ENCODE measurements at places on chromosomes 11 and 22. TPM values are rescaled to one million over a fixed set of nuclear protein-coding genes. Genes with fewer than 3 reads are reported as not detected.

The C11orf65 gene
- total RNA-seq: 1.5 TPM

GRCh38 chr11:89495951-89496350 lies 4.8 kb upstream of the NOX4 start:
- no peak for DNase-seq

The LIF gene
- total RNA-seq: 2.6 TPM

The GLB1L2 gene
- 13.4 TPM for total RNA-seq

DNA sequence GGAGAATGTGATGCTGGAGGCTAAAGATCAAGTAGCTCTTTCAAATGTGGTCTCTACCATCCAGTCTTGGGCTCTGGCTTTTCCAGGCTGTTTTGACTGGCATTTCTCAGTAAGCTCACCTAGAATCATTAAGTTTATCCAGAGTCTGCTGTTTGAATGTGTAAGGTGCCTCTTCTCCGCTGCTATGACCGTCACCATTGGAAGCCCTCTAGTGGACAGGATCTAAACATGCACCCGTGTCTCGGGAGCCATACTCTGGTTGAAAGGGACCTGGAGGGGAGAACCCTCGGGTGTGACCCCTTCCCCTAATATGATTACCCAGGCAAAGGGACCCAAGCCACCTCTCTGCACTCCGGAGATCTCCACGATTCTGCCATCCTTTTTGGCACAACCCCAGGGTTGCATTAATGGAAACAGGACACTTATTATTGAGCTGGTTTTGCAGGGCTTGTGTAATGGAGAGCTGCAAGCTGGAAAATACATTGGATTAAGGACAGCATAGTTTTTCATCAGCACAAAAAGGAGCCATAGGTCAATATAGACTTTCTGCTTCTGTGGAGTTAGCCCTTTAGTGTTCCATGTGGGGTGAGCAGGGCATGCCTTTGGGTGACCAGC lies 191.0 kb upstream of the LARGE1 start:
- peak; percentile 13 for DNase-seq

- DNase-seq: no peak
Measured at GRCh38 chr22:32765132-32765618, 36.3 kb upstream of the TIMP3 start.

GRCh38 chr11:5655474-5655873 lies 29.4 kb downstream of the TRIM5 start:
- DNase-seq: no peak

The KLHL35 gene
- total RNA-seq: 2.5 TPM

GRCh38 chr11:14687456-14687855 lies 43.9 kb downstream of the PDE3B start:
- no peak for DNase-seq

DNA sequence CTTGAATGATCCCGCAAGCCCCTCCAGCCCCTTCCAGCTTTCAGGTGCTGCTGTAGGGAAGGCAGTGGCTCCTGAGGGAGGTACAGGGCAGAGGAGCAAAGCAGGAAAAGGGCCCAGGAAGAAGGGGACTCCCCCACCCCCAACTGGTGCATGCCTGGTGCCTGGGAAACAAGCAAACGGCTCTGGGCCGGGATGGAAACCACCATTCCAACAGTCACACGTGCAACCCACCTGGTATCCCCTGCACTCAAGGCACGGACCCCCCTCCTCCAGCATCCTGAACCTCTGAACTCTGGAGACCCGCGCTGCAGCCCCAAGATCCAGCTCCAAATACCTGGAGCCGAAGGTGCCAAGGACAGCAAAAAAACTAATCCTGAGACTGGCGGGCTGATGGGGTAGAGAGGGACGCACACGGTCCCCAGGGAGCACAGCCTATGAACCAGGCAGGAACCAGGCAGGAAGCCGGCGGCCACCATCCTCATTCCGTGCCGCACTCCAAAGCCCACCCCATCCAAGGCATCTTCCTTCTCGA lies 537 bp downstream of the SCN4B start:
- DNase-seq: no peak

GRCh38 chr22:33741025-33741424 lies 179.3 kb downstream of the LARGE1 start:
- no peak for DNase-seq

GRCh38 chr11:30725645-30726195 lies 139.6 kb upstream of the MPPED2 start:
- DNase-seq: no peak

GRCh38 chr22:44586999-44587736 lies 89.1 kb upstream of the RTL6 start:
- no peak for DNase-seq

The TSKU gene
- total RNA-seq: 102 TPM

DNA sequence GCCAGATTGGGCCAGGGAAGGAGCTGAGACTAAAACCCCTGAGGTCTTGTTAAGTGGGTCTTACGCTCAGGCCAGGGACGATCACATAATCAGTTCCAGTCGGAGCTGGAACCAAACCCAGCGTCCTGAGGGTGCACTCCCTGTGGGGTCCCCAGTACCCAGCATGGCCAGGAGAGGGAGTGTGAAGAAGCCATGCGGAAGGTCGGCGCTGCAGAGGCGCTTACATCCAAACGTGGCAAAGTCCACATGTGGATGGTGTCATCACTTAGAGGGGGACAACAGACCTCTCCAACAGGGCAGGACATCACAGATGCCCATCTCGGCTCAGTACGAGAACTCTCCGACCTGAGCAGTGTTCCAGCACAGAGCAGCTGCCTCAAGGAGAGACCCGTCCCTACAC lies 8.3 kb downstream of the ATP5MGL start:
- DNase-seq: no peak

DNA sequence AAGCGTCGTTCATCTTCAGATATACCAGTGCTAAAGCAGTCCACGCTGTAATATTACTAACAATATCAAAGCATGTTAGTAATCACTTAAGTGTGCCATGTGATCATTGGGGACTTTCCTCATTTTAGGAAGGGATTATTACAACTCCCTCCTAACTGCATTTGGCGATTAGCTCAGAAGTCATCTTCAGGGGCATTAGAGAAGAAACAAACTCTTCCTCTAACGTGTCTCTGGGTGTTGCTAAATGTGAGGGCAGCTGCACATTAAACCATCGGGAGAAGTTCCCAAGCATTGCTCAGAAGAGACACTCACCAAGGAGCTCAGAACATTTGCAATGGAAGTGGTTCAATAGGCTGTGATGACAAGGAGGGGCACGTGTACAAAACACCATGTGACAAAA lies 17.2 kb downstream of the TESMIN start:
- DNase-seq: no peak

DNA sequence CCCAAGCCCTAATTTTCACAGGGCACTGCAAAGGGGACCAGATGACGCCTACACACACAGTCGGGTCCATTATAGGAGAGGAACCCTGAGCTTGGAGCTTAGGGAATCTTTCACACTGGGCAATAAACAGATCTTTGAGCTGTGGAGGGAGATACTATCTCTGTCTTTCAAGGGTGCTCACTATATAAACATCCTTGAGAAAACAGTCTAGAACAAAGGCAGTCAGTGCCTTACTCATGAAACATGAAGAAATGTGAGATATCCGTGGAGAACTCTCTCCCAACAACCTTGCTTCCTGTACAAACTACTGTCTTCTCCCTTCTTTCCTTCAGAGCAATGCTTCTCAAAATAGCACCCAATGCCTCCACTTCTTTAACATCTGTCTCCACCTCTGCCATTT lies 109.0 kb upstream of the APOA1 start:
- no peak for DNase-seq

The AKIP1 gene
- 29.6 TPM for total RNA-seq

DNA sequence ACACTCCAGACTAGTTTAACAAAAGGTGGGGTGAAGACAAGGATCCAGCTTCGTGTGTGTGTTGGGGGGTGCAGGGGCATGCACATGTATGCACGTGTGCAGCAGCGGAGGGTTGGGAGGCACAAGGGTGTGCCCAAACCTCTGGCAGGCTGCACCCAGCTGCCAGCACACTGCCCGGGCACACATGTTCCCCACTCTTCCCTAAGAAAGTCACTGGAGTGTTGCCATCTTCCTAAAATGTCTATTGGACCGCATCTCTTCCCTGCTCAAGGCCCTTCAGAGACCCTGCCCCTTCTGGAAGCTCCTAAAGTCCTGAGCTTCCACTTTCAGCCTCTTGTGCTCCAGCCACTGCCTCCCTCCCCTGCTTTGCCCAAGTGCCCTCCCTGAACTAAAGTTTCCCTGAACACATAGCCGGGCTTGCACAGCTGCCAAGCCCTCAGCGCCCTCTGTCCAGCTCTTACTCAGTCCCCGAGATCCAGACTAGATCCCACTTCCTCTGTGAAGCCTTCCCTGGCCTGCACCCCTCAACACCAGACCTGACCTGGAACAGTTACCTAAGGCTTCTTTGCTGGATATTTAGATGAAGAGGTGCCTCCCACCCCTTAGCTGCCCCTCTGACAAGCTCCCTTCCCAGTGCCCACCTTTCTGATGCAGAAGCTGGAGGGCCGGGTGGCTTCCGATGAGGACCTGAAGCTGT lies 6.0 kb downstream of the CFL1 start:
- DNase-seq: no peak

- DNase-seq: no peak
Measured at GRCh38 chr11:116114198-116114651, 610.0 kb upstream of the CADM1 start.

DNA sequence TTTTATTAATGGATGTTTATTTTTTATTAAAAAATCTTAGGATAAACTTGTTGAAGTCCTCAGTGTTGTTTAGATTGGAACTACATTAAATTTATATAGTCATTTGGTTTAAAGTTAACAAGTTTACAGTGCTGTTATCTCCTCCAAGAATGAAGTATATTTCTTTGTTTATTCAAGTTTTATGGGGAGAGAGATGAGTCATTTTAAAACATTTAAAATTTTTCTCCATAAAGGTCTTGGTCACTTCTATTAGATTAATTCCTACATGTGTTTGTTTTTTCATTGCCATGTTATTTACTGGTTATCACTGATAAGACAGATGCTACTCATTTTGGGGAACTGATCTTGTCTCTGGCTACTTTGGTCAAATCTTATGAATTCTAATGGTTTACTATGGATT lies 429.6 kb downstream of the METTL15 start:
- DNase-seq: no peak

The NRGN gene
- 2.4 TPM for total RNA-seq

- DNase-seq: no peak
Measured at GRCh38 chr11:5922749-5923426, 19.2 kb upstream of the OR56A3 start.

The A4GALT gene
- total RNA-seq: 23.9 TPM

DNA sequence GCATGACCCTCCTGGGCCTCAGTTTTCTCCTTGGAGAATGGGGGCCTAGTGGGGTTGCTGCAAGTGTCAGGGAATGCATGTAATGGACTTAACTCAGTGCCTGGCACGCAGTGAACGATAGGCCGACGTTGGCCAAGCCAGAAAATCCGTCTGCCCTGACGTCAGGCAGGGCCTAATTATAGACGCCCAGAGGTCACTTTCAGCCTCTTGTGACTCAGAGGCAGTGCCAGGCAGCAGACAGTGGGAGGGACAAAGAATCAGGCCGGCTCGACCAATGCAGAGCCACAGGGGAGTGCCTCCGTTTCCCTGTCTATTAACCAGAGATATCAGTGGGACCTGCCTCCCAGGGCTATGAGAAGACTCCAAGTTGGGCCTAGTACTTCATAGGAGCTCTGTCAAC lies 115.0 kb downstream of the MN1 start:
- DNase-seq: peak; percentile 22

DNA sequence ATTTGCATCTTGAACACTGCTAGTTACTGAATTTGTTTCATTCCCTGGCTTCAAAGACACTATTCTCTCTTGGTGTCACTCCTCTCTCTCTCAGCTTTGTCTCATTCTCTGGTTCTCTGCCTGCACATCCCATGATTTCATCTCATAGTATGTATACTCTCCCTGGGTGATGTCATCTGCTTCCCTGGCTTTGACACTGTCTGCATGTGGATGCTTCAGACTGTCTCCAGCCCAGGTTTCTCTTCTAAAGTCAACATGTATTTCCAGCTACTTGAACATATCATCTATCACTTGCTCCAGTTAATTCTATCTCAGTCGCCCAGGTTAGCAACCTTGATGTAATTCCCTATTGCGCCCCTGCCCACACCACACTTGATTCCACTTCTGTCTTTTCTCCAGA lies 9.3 kb upstream of the ACAT1 start:
- no peak for DNase-seq

The CBLIF gene
- total RNA-seq: not detected

GRCh38 chr11:107757661-107758060 lies 45.8 kb upstream of the SLN start:
- no peak for DNase-seq

The MN1 gene
- 3.0 TPM for total RNA-seq

DNA sequence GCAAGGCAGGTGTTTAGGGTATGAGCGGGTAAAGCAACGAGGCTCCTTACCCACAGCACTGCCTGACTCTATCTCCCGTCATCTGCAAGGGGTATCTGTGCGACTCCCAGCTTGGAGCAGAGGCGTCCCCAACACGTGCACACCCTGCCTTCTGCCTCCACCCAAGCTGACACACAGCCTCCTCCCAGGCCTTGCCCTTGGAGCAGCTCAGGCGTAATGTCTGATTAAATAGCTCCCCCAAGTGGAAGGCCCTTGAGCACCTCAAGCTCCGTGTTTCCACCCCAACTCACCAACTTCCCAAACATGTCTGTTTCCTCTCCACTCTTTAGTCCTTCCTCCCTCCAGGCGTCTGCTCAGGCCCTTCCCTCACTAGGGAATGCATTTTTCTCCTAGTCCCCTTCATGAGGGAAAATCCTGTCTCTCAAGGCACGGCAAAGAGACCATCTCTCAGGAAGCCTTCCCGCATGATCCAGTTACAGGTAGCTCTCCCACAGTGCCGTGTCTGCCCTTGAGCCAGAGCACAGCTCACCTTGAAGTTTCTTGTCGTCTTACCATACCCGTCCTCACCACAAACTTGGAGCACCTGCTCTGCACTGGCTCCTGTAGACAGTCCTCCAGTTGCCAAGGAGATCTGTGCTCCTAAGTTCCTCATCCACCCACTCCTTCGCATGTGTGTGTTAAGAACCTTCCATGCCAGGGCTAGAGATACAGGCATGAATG lies 15.8 kb downstream of the CYB5R2 start:
- peak; percentile 57 for DNase-seq

DNA sequence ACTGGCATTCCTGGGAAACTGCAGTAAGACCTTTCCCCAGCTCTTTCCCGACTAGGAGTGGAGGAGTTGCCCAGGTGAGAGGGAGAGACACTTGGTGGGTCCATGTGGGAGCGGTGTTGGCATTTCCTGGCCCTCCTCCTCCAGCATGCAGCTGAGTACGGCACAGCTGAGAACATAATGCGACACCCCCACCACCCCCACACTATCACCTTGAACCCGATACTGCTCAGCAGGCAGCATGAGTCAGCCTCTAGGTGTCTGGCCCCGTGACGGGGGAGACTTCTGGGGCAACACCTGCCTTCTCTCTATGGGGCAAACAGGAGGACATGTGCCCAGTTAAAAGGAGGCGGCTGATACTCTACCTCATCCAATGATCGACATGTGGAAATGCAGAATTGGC lies 64.4 kb downstream of the PKNOX2 start:
- no peak for DNase-seq
